ENCODE measurements at places on chromosomes 4 and X.

GRCh38 chr4:83043801-83044407 is 8.9 kb downstream of the COPS4 start:
- DNase-seq: no peak

DNA sequence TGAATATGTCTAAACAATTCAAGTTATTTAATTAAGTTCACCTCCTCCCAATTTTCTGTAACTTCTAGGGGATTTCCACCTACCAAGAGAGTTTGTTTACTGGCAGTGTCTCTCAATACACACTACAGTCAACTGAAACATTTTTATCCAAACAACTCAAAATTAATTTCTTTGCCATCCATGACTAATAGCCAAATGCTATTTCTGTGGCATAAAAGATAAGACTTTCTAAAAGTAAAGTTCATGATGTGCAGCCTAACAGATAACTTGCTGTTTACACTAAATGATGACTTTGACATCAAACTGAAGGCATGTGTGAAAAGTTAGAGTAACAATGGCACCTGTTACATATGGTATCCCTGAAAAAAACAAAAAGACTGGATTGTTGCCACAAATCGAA is 7.3 kb downstream of the TAB3 start:
- no peak for DNase-seq

DNA sequence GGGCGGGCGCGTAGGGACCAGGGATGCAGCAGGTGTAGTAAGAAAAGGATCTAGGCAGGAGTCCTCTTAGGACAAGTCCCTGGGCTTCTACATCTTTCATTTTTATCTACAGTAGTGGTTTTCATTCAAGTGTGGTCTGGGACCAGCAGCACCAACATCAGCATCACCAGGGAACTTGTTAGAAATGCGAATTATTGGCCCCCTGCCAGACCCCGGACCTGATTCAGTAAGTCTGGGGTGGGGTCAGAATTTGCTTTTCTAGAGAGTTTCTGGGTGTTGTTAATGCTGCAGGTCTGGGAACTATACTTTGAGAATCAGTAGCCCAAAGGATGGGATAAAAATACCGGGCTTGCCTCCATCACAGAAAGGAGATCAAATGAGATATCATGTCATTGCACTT is 1.3 kb upstream of the PCYT1B start:
- no peak for DNase-seq

DNA sequence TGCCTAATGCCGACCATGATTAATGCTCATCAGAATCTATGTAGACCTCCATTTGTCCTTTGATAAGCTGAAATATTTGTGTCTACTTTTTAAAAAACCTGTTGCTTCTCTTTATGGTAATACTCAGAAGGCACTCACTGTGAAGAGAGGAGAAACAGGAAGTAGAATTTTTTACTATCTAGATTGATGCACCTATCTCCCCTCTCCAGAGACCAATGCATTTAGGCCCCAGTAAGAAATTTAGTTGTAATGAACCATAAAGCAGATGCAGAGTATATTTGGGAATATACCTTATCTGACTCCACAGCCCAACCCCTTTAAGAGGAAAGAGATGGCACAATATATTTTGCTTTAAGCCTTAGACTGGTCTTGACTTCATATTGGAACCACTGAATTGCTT is 11.1 kb downstream of the TBL1X start:
- DNase-seq: no peak

GRCh38 chr4:160848901-160849760 is 1314.7 kb downstream of the FSTL5 start:
- no peak for DNase-seq

DNA sequence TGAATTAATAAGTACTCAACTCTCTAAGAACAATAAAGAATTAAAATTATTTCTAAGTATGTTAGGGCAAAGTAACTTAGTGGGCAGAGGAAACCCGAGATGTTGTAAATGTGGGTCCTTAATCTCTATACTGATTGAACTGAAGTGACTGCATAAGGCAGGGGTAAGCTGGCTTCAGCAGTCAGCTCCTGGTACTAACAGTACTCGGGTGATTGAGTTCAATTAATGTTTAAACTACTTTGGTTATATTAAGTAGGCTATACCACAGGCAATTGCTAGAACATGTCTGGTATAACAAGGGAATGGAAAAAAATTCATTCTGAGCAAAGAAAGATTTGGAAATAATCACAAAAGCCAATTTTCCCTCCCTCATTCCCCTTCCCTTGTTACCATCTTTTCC is 90.7 kb downstream of the LNX1 start:
- DNase-seq: no peak

DNA sequence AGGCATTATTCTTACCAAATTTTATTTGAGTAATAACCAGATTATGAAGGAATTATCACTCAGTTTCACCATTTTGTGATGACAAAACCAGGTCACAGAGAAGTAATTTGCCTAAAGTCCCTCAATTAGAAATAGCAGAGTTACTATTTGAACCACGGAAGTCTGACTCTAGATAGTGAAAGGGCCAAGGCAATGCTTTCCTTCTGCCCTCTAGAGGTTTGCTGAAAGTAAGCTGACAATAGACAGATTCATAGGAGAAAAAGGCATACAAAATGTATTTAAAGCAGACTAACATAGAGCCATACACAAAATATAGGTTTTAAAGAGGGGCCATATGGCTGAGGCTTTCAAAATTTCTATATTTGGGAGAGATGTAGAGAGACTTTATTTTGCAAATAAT is 43.1 kb downstream of the CXXC4 start:
- no peak for DNase-seq

DNA sequence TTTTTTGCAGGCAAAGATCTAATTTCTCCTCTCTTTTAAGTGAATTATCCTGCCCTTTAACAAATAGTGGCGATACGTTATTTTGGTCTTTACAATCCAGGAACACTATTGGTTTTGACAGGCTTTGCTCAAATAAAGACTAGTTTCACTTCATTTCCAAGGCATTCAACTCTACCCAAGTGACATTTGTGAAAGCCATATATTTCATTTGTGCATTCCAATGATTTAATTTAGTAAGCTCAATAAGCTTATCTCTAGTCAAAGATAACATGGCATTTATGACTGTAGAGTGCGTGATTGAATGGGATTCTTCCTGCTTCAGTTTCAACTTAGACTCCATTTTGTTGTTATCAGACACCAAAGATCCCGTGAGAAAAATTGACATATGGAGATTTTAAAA is 959.8 kb downstream of the ADGRL3 start:
- no peak for DNase-seq

DNA sequence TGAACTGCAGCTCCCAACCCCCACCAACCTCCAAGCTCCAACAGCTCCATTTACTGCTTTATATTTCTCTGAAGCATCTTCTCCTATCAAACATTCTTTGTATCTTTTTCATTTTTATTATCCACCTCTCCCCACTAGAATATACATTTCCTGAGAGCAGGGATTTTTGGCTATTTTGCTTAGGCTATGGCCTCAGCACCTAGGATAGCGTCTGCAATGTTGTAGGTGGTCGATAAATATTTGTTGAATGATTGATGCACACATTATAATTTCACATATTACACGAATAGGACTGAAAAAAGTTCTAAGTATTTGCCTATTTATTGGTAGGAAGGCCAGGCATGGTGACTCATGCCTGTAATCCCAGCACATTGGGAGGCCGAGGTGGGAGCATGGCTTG is 658.7 kb upstream of the DIPK2B start:
- no peak for DNase-seq

- DNase-seq: no peak
Measured at GRCh38 chr4:139728840-139729239, 63.2 kb downstream of the MGST2 start.

DNA sequence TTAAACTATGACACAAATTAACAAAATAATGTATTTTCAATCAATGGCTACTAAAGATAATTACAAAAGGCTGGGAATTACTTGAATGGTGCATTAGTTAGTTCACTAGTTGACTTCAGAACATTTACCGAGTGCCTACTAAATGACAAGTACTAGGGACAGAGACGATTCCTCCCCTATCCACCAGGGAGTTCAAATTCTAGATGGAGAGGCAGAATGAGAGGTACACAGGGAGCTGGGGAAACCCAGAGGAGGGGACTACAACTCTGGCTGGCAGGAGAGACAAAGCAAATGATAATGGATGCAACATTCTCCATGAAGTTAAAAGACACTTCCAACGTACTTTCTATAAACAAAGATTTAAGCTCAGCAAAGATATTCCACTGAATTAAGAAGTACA is 43.1 kb upstream of the MCF2 start:
- no peak for DNase-seq

GRCh38 chrX:41391606-41392005 is 55.5 kb upstream of the NYX start:
- no peak for DNase-seq

- DNase-seq: no peak
Measured at GRCh38 chr4:3079694-3080123, 5.2 kb downstream of the HTT start.

- no peak for DNase-seq
Measured at GRCh38 chr4:152536545-152537182, 772 bp upstream of the FBXW7 start.

GRCh38 chr4:152064282-152064681 is 303.5 kb upstream of the GATB start:
- no peak for DNase-seq

GRCh38 chr4:8378101-8378724 is 62.3 kb downstream of the ACOX3 start:
- DNase-seq: no peak

DNA sequence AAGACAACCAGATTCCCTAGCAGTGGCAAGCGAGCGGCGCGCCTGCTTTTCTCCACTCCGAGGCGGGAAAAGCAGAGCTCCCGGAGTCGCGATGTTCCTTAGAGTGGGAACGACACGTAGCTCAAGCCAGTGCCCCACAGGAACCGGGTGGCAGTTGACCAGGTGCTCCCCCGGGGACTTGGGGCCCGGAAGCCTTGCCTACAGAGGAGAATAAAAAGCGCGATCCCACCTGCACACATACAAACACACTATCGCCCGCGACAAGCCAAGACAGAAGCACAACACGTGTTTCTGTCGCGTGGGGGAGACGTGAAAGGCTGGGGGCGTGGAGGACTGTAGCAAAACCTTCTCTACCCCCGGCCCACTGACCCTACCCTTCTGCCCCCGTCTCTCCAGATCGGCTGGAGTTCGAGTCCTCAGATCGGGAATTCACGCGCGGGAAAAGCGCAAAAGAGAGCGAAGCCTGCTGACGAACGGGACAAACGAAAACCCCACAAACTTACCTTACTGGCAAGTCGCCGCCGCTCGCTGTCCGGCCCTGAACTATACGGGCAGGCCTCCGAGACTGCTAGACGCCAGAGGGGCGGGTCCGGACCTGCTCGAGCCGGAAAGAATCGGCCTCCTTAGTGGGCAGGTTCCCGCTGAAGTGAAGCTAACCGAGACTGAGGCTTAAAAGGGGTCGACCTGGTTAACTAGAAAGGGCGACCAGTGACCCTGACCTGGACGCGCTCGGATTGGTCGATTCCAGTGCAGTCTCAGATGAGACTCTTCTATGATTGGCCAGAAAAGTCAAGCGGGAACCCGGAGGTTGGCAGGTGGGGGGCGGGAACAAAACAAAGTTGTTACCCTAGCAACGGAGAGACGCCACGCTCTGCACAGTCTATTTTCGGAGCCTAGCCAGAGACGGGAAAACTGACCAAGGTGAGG is at the start of the genes DNAAF6 and NUP62CL:
DNAAF6 (plus strand) TSS at position 842 of the 927 bp plus-strand sequence. CDS start 6,265 bp downstream, outside the sequence.
NUP62CL (minus strand) TSS at position 664 of the 927 bp plus-strand sequence. CDS start 31,287 bp downstream, outside the sequence.
- DNase-seq: peak; percentile 68

- peak; percentile 2 for DNase-seq
Measured at GRCh38 chr4:68175562-68176155, 46.0 kb upstream of the TMPRSS11F start.

GRCh38 chr4:19239565-19239964 is 1012.1 kb upstream of the SLIT2 start:
- no peak for DNase-seq

DNA sequence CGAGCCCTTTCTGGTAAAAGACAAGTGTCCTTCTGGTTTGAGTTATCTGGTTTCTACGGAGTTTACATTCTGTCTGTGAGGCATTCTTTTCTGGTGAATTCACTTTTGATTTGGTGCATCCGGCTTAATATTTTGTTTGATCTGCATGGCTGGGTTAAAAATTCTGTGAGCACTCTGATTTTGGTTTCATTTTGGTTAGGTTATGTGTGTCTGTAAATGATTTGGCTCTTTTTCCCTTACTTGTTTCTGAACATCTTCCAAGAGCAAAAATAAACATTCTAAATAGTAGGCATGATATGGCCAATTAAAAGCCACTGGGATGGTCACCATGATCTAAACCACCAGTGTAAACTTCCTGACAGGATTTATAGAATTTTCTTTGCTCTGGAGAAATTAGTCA is 85.7 kb upstream of the PTPN13 start:
- DNase-seq: no peak
